ENCODE measurements at places on chromosomes 16 and 17.

DNA sequence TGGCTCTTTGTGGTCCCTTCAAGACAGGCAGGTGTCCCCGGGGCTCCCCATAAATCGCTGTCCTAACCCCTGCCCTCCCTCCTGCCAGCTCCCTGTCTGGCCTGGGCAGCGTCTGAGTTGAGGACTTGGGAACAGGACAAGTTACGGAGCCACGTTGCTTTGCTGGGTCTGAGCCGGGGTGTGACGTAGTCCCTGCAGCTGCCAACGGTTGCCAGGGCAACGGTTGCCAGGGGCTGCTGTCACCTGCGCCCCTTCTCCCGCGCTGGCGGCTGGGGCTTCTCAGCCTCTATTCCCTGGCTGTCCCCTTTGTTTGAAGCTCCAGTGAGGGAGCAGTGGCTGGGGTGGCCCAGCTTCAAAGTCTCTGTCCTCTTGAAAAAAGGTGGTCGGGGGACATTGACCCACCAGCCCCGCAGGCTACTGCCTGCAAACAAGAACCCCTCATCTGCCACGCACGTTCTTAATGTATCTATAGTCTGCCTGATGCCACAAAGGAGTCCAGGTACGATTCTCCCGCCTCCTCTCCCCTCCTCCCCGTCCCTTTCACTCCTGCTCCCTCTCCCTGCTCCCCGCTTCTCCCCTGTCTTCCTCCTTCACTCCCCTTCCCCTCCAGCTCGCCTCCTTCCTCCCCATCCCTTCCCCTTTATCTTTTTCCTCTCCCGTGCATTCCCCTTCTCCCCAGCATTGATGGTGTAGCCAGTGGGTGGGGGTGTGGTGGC is 10.9 kb downstream of the ADGRG1 start:
- DNase-seq, result peak; percentile 95

DNA sequence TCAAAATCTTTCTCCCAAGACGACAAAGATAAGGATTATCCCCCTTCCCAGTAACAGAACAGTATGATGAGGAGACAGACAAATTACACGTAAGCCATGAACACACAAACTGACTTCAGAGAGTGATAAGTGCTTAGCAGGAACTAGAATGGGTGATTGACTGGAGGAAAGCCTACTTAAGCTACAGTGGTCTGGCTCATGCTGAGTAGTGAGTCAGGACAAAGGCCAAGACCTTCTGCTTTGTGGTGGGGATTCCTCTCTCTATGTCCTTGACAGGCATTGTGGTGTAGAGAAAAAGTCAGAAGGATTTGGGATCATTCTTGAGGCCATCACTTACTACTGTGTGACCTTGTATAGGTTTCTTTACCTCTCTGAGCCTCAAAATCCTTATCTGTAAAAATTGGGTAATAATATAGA is 381.9 kb upstream of the CCL2 start:
- DNase-seq, result no peak

DNA sequence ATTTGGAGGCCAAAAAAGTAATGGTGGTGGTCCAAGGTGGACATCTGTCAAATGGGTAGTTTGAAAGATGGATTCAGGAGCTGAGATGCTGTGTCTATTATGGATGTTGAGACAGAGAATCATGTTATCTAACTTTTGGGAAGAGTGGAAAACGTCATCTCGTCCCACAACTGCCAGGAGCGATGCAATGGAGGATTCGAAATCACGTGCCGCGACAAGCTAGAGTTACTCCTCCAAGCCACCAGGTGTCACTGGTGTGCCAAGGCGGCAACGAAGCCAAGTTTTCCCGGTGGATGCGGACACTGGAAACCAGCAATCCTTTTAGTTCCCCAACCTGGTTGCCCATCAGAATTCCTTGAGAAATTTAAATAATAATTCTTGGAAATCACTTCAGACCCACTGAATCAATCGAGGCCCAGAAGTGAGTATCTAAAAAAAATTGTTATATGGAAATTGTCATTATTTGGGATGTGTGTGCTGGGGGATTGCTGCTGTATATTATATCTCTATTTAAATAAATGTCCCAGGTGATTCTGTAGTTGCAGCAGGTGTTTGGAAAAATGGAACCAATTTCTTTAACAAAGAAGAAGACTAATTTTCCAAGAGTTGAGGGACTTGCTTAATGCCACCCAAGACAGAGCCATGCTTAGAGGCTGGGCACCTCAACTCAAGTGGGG is 206.1 kb downstream of the HAPSTR1 start:
- peak; percentile 21 for DNase-seq

DNA sequence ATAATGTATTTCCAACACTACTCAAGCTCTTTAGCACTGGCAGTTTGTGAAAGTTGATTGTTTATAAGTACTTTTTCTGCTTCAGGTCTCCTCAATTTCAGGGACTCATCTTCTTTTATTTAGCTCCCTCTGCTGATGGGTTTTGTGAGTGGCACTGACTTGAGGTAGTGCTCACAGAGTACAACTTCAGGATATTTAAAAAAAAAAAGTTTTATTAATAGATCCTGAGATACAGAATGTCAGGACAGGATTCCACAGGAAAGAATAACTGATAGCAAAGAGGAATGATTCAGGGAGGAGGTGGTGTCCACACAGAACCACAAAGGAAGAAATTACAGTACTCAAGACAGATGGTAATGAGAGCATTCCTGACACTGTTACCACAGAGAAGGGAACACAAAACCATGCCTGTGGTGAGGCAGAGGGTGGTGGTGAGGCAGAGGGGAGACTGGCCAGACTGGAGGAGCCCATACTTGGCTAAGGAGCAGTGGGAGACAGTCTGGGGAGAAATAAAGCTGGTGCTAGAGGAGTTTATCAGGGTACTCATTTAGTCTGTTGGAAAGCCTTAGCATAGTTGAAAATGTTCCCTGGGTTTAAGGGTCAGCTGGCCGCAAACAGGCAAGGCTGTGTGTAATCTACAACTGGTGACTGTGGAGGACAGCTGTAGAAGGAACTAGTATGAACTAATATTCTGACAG is 63.7 kb downstream of the SPAG9 start:
- peak; percentile 50 for DNase-seq

- DNase-seq, result no peak
Observed at GRCh38 chr17:44293509-44294226, 14.7 kb upstream of the RUNDC3A start.

DNA sequence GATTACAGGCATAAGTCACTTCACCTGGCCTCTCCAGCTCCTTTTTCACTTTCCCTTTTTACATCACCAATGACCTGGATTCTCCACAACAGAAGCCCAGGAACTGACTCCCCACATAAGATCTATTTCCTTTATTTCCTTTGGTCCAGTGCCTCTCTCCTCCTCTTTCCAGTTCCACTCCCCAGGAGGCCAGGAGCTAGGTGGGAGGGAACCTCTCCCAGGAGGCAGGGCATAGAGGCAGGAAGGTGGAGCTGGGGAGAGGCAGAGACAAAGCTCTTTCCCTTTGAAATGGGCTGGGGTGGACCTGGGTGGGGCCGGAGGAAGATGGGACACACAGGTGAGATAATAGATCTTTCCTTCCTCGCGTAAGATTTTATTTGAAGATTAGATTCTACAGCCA is 318.3 kb upstream of the TNRC6C start:
- DNase-seq, result no peak

DNA sequence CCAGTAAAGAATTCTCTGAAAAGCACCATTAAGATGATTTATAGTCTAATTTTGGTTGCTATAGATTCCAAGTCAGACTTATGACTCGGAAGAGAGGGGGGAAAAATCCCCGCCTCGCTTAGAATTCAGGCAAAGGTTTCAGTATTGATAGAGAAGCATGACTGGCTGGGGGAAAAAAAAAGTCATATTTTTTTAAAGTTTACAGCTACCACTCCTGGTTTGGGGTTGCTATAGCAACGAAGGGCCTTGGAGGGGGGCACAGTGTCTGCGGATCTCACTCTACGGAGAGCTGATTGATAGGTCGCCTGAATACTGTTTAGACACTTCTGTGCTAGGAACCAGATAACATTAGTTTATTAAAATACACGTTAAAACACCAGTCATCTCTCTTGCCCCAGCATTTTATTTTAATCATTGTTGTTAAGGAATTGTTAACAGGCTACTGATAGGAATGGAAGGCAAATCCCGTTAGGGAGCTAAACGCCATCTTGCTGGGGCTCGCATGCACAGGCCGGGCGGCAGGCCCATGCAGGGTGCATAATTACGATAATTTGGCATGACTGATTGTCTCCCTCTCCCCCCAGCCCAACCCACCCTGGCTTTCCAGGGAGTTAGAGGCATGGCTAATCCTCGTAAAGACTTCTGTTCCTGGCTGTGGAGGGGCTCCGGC is 380.0 kb upstream of the XYLT1 start:
- peak; percentile 51 for DNase-seq

- DNase-seq, result peak; percentile 90
Observed at GRCh38 chr17:50841949-50842354, 6.6 kb downstream of the WFIKKN2 start.

DNA sequence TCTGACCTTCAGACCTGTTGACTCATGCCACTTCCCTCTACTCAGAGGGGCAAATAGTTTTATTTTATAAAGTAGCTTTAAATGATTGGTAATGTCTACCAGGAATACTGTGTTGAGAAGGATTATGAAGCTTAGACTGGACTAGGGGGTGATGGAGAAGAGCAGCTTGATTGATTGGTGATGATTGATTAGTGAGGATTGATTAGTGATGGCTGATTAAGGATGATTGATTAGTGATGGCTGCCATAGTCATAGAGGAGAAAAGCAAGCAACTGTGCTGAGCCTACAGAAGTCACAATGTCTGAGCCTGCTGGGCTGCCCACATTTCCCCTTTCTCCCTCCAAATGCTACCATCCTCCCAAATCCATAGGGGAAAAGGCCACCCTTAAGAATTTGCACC is 206.8 kb upstream of the SALL1 start:
- DNase-seq, result no peak

DNA sequence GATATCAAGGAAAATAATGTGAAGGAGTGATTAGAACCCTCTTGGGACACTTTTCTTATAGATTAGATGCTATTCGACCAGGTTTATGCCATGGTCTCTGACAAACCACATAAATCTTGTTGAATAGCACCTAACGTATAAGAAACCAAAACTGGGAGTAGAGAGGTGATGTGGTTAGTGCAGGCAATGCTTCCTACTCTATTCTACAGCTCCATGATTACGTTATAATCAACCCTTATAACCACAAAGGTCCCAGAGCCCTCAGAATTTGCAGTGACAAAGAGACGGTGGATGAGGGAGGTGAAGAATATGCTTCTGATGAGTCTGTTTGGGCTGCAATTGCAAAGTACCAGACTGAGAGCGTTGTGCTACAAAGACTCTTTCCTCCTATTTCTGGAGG is 78.4 kb downstream of the ARHGAP44 start:
- DNase-seq, result no peak

GRCh38 chr16:84448444-84448843 is 56.0 kb downstream of the MEAK7 start:
- no peak for DNase-seq

GRCh38 chr17:30958187-30958586 is 12.7 kb upstream of the RNF135 start:
- DNase-seq, result no peak

GRCh38 chr17:47806026-47806912 is 15.3 kb downstream of the OSBPL7 start:
- DNase-seq, result no peak

Measured in retina (tissue), 1 donor.